ENCODE measurements at places on chromosomes 7 and 10.

- DNase-seq = no peak
These were observed 150.4 kb downstream of the MAD1L1 start for GRCh38 chr7:2082139-2082998.

GRCh38 chr7:69510114-69510513, 88.2 kb upstream of the AUTS2 start:
- no peak for DNase-seq

- DNase-seq = no peak
These were observed 8.1 kb upstream of the LBX1 start for GRCh38 chr10:101237081-101237981.

DNA sequence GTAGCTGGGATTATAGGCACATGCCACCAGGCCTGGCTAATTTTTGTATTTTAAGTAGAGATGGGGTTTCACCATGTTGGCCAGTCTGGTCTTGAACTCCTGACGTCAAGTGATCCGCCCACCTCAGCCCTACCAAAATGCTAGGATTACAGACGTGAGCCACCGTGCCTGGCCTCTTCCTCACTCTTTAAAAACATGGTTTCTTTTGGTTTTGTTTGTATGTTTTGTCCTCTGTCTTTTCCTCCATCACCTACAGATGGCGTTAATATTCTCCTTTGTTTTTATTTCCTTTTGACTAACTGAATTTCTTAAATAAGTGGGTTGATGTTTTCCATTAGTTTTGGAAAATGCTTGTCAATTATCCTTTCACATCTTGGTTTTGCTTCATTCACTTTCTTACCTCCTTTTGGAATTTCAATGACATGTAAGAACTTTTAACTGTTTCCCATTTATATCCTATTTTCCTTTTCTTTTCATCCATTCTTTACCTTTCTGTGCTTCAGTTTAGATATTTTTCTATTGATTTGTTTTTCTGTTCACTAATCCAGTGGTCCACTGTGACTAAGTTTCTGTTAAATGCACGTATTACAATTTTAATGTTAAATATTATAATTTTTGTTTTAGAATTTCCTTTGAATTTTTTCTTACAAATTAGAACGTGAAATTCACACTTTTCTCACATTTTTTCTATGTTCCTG, 104.1 kb downstream of the ZNF467 start:
- peak; percentile 14 for DNase-seq

DNA sequence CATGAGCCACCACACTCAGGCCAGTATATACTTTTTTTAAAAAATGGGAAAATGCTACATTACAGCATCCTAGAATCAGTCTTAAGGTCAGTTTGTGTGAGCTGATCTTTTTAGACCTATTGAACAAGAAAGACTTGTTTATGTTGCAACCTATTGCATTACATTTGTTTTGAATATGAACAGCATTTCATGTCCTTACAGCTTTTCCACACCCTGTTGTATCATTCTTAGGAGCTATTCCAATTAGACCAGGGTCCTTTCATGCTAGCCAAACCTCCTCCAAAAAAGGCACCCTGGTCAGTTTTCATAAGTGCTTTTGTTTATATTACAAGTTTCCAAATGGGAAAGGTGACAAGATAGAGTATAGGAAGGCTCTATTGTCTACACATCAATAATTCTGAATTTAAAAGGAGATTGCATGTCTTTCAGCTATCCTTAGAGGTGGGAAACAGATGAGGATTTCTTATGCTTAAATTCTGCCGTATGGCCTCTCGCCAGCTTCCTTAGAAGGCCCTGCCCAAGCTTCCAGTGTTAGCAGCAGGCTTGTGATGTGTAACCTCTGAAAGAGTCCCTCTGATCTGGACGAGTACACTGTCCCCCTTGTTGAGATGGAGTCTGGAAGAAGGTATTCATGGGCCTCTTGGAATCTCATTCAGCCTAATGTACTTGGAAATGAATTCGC, 171.9 kb downstream of the OTUD1 start:
- DNase-seq = no peak

DNA sequence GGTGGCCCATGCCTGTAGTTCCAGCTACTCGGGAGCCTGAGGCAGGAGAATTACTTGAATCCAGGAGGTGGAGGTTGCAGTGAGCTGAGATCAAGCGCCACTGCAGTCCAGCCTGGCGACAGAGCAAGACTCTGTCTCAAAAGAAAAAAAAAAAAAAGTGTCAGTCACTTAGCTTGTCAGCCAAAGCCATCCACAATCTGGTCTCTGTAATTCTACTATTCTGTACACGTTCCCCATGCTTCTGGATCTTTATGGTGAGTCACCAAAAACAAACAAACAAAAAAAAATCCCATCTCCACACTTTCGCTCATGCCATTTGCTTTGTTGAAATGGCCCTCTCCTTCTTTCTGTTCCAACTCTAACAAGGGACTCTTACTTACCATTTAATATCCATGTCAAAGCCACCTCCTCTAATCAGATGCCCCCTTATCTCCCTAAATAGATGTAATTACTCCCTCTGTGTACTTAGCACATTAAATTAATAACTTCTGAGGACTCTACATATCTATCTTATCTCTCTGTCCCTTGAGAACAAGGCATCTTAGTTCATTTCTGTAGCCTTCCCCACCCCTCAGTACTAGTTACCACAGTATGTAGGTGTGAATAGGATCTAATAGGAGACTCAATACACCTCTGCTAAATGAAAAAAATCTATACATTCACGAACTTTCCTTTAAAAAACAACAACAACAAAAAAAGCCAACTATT, 128.4 kb downstream of the ELMO1 start:
- DNase-seq = no peak

GRCh38 chr10:48803801-48804584, 119.3 kb downstream of the WDFY4 start:
- no peak for DNase-seq

GRCh38 chr10:102970562-102971340, 52.7 kb downstream of the CNNM2 start:
- DNase-seq = no peak

DNA sequence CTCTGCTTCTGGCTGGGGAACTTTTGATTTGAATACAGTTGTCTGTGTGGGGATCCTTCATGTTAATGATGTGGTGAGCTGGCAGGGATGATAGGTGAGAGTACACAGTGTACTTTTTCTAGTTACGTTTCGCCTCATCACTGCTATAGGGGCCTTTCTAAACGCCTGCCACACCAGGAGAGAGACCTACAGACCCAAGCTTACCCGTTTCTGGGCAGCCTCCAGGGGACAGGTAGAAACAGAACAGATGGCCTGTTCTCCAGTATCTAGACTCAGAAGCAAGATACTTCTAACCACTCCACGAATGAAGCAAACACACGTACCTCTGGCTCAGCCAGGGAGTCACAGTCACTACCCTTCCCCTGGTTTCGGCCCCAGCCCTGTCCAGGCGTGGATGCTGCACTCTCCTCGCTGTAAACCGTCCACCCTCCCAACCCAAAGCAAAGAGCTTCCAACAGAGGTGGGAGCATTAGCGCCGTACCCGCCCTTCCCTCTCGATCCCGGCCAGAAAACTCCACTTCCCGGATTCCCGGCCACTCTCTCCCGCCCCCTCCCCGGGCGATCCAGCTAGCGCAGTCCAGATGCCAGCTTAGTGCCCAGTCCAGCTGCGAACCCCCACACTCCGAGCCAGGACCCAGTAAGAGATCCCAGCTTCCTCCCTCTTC, 1.2 kb downstream of the CCDC6 start:
- DNase-seq = peak; percentile 30

- DNase-seq = peak; percentile 32
These were observed 144.1 kb downstream of the TCF7L2 start for GRCh38 chr10:113094114-113094486.

DNA sequence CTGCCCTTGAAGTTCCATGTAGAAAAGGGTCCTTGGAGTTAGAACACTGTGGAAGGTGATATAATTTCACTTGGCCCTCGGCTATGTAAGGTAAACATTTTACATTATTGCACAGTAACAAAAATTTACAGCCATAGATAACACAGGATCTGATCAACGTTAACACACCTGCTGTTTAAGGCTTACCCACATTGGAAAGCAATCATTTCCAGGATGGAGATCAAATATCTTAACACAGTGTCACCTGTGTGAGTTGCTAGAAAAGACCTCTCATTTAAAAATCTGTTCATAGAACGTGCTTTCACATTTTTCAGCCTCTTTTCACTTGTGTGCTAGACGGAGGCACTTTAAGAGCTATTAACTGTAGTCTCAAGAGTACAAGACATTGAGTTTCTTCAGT, 1.9 kb downstream of the TMEM229A start:
- DNase-seq = no peak

DNA sequence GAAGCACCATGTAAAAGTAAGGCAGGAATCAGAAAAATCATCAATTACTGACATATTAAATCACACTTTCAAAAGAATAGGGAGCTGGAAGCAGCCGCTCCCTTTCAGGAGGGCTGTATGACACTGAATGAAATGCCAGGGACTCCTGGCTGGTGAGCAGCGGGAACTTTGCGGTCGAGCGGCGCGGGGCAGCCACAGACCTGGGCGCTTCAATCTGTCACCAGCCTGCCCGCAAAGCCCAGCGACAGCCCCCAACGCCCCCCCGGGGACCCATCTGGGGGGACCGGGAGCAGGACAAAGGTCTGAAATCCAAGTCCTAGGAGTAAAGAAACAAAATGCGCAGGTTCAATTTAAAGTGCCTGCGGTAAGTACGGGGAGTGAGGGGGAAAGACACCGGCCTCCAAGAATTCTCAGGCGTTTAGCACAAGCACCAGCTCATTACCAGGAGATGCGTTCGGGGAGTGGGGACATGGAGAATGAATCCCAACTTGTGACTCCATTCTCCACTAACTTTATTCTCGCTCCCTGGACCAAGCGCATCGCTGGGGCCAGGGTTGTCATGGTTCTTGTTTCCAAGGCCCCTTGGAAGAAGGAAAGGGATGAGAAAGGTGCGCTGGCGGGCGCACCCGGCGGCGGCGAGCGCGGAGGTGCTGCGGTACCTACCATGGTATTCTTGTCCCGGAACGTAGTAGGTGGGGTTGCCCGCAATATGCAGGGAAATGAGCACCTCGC, 824 bp downstream of the RELN start:
- no peak for DNase-seq

DNA sequence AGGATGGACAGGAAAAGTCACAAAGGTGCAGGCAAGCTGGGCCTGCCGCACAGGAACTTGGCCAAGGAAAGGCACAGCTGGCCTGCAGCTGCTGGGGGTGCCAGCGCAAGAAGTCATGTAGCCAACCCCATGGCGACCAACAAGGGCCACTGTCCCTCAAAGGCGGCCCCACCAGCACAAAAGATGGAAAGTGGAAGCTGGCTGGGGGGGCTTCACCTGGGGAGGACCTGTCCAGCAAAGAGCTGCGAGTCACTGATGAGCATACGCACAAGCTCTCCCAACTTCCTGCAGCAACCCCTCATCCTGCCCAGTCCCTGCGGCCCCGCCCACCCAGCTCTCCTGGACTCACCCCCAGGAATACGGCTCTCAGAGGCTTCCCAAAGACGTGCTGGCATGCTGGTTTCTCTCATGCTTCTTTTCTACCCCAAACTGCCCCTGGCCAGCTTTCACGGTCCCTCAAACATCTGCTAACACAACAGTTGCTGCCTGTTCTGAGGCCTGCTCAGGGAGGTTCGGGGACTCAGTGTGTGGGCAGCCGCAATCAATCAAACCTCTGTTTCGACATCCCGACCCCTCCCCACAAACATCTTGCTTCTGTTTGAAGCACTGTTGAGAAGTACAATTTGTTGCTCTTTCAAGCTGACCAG, 67.6 kb downstream of the FAM53B start:
- DNase-seq = no peak

- DNase-seq = peak; percentile 3
These were observed 28.5 kb upstream of the STK17A start for GRCh38 chr7:43554423-43554822.

GRCh38 chr7:53466371-53466770, 430.9 kb downstream of the POM121L12 start:
- no peak for DNase-seq

DNA sequence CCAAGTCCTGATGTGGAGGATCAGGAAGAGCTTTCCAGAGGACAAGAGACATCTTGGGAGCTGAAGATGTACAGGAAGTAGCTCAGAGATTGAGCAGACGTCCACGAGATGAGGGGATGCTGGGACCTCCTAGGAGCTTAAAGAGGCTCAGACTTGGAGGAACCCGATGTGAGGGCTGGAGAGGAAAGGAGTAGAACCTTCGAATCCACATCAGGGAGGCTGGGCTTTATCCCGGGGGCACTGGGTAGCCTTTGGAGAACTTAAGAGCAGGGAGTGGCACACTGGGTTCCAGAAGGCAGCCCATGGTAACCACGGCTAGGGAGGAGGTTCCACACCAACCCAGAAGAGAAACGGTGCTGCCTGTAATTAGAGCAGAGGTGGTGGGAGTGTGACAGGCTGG, 10.8 kb downstream of the PRKCQ start:
- DNase-seq = no peak

DNA sequence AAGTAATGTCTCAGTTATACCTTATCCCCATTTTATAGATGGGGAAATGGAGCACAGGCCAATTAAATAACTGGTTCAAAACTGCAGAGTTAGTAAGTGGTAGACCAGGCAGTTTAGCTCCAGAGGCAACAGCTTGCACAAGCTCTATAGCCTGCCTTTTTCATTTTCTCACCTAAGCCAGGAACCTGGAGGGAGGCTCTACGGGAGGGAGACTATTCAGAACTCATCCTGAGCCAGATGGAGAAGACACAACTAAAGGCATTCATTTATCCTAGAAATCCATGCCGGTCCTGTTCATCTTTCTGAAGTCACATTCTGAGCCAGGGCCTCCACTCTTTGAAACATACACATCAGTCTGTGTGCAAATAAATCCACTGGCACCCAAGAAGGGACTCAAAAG, 103.2 kb downstream of the CALN1 start:
- no peak for DNase-seq

- peak; percentile 61 for DNase-seq
These were observed 201.7 kb upstream of the PRSS58 start for GRCh38 chr7:142459551-142459963.

DNA sequence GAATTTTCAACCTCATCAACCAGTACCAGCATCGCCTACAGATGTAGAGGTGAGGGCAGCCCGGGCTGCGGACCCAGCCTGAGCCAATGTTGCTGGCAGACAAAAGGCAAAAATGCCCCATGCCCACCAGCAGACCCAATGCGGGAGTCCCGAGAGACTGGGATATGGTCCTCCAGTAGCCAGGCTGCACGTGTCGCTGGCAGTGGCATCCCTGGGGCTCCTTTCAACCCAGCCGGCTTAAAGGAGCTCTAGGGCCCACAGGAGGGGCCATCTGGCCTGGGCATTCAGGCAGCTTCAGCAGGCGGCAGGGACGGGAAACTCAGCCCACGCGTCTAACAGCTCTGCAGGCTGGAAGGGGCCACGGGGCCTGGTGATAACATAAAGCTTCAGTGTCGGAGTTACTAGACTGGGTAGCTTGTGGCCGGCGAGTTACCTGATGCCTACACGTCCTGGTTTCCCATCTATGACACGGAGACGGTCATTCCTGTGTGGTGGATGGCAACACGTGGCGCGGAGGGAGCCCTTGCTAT, 70.7 kb downstream of the PROSER2 start:
- DNase-seq = no peak
